ENCODE measurements at places on chromosomes 12 and 14.
A peak's percentile ranks its signal among the peaks of the same experiment; 100 is the strongest.

DNA sequence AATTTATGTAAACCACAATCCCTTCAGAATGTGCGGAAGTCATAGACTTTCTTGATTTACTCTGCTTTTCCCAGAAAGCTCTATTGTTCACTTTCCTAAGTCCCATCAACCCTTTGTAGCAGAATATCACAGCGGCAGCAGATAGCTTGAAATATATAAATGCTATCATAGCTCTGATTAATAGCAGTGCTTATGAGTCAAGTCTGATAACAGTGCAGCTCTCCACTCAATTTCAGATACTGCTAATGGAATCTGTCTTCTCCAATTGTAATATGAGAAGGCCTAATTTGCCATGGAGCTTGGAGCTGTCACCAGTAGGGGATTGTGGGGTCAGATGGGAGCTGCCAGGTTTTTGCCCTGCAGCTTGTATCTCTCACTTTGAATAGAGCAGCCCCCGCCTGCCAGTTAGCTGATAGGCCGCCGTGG, 10.9 kb downstream of the TMEM260 start:
- DNase-seq: no peak

DNA sequence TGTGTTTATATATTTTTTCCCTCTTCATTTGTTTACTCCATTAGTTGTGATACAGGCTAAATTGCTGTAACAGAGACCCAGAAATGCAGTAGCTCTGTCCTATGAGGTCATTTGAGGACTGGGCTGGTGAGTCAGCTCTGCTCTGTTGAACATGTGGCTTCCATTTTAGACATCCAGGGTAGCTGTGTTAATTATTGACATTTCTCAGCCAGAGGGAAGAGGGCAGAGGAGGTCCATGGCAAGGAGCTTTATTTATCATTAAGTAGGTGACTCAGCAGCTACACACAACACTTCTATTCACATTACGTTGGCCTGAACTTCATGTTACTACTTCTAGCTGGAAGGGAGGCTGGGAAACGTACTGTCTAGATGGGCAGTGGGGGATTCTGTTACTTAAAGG, 85.4 kb downstream of the PTCSC3 start:
- DNase-seq: no peak

GRCh38 chr12:53999559-54000115, 324 bp upstream of the HOXC9 start:
- no peak for DNase-seq

GRCh38 chr14:61025251-61026223, 44.5 kb downstream of the SLC38A6 start:
- DNase-seq: peak; percentile 49

- no peak for DNase-seq
Measured at GRCh38 chr12:50620978-50621360, 116.2 kb downstream of the DIP2B start.

DNA sequence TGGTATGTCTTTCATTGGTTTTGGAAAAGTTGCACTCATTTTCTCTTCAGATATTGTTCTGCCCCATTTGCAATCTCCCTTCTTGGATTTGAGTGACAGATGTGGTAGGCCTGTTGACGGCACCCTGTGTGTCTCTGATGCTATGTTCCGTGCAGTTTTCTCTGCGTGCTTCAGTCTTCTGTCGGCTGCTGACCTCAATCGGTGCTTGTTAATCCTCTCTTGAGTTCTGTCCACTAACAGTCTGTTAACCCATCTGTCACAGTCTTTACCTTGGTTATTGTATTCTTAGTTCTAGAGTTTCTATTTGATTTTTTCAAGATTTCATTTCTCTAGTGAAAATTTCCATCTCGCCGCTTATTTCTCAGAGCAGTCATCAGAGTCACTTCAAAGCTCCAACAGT, 20.7 kb upstream of the PLD4 start:
- no peak for DNase-seq

- no peak for DNase-seq
Measured at GRCh38 chr12:82473111-82473754, 114.9 kb downstream of the METTL25 start.

GRCh38 chr14:92615451-92615850, 101.9 kb downstream of the RIN3 start:
- peak; percentile 80 for DNase-seq

GRCh38 chr14:65585216-65585615, 172.7 kb downstream of the FUT8 start:
- DNase-seq: no peak

- DNase-seq: no peak
Measured at GRCh38 chr14:33707716-33708115, 243.2 kb downstream of the EGLN3 start.
